ENCODE measurements at places on chromosomes 2 and 18. TPM values are rescaled to one million over a fixed set of nuclear protein-coding genes. Genes with fewer than 3 reads are reported as not detected.

Gene SLC16A14
- 0.29 TPM for total RNA-seq

Gene EEF1B2
- total RNA-seq, result 786 TPM

Gene PRKAG3
- not detected for total RNA-seq

Gene CERKL
- 24.4 TPM for total RNA-seq

Gene GLI2
- not detected for total RNA-seq

Gene IL1R1
- not detected for total RNA-seq

Gene UPP2
- not detected for total RNA-seq

Gene KIF1A
- total RNA-seq, result not detected

Gene SGPP2
- not detected for total RNA-seq

Gene CD226
- 6.4 TPM for total RNA-seq

Gene DPP10
- not detected for total RNA-seq

Gene TEX44
- total RNA-seq, result not detected

- no peak for DNase-seq
- H3K4me3 ChIP-seq, result no peak overlapping the region
- no peaks in the 10 kb centered on the region for H3K27me3 ChIP-seq
- H3K27ac ChIP-seq, result no peak overlapping the region
- peaks cover 14% of the 10 kb centered on the region for H3K4me1 ChIP-seq
Measured at GRCh38 chr2:190636361-190636760, 12.5 kb upstream of the NAB1 start.

DNA sequence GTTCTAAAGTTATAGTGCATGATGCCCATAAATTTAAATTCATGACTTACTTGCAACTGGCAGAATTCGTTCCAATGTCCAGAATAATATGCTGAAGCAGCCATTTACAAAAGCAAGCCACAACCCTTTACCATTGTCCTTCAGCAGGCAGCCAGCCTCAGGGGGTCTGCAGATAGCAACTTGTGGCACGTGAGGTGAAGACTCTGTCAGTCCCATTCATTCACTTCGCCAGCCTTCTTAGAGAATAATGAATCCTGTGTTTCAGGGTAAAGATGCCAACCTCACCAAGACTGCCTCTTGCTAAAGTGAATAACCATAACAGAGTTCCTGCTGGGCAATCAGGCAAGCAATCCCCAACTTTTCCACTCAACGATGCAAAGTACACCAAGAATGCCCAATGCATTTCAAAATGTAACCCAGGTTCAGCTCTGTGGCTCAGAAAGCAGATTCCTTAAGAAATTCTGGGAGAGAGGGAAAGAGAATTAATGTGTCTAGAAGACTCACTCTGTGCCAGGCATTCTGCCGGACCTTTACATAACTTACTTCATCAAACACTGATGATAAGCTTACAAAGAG is 315.4 kb downstream of the NCKAP5 start:
- DNase-seq, result no peak
- H3K36me3 ChIP-seq, result no peaks in the 10 kb centered on the region
- no peak overlapping the region for H3K4me3 ChIP-seq
- H3K27me3 ChIP-seq, result no peaks in the 10 kb centered on the region

DNA sequence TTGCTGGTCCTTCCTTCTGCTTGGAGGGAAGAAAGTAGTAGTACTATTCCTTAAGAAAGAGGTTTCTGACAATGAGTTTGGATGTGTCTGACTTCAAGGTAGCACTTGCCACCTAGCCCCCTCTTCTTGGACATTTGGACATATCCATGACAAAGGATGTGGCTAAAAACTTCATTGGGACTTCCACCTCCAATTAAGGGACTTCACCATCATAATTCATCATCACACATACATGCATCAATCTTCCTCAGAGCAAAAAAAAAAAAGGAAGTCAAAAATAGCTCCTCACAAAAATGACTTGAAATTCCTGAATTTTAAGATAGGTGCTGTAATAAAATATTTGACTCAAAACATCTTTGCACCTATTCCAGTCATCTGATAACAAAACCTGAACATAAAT is 23.4 kb upstream of the PEX13 start:
- H3K27me3 ChIP-seq, result no peaks in the 10 kb centered on the region
- no peak overlapping the region for H3K4me3 ChIP-seq
- peak; percentile 49 for DNase-seq
- peak overlapping the region; percentile 91 for H3K27ac ChIP-seq
- peaks cover 3% of the 10 kb centered on the region for H3K36me3 ChIP-seq

GRCh38 chr2:45132551-45132950 is 123.3 kb upstream of the SIX2 start:
- H3K4me1 ChIP-seq, result peaks cover 94% of the 10 kb centered on the region
- peak overlapping the region; percentile 99 for H3K27ac ChIP-seq
- no peak overlapping the region for H3K4me3 ChIP-seq
- DNase-seq, result no peak
- no peaks in the 10 kb centered on the region for H3K27me3 ChIP-seq

GRCh38 chr2:42921147-42921520 is 128.8 kb upstream of the HAAO start:
- H3K27me3 ChIP-seq, result no peaks in the 10 kb centered on the region
- no peaks in the 10 kb centered on the region for H3K36me3 ChIP-seq
- no peaks in the 10 kb centered on the region for H3K4me1 ChIP-seq

DNA sequence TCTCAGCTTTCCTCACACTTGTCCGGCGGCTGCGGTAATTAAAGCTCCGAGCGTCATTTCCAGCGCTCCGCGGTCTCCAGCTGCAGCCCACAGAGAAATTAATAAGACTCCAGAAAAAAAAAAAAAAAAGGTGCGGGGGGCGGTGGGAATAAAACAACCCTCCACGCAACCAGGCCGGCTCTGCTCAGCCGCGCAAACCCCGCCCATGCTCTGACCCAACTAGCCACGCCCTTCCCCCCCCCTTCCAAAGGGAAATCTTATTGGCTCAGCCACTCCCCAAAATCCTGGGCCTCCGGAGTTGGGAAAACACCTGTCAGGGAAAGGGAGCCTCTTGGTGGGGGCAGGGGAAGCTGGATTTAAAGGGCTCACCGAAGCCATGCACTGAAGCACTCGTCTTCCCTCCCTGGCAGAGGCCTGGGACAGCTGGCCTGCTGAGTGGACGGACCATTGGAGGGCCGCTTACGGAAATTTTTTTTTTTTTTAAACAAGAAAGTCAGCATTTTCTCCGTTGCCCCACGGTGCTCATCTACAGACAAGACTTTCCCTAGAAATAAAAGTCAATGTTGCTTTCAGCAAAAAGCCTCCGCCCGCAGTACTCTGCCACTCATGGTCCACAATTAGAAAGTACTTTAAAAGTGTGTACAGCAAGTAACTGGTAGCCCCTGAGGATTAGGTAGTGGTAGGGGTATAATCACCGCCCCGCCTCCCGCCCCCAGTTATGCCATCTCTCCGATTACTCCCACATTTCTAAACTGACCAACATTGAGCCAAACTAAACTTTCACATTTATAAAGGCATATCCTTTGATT is 674 bp upstream of the ERBB4 start:
- H3K27ac ChIP-seq, result no peak overlapping the region
- no peak for DNase-seq
- H3K4me1 ChIP-seq, result no peaks in the 10 kb centered on the region
- H3K4me3 ChIP-seq, result no peak overlapping the region

- peak overlapping the region; percentile 18 for H3K27ac ChIP-seq
- peaks cover 6% of the 10 kb centered on the region for H3K4me1 ChIP-seq
- H3K27me3 ChIP-seq, result no peaks in the 10 kb centered on the region
- H3K36me3 ChIP-seq, result peaks cover 52% of the 10 kb centered on the region
- DNase-seq, result no peak
Measured at GRCh38 chr2:70078384-70078783, 8.9 kb upstream of the PCBP1 start.

DNA sequence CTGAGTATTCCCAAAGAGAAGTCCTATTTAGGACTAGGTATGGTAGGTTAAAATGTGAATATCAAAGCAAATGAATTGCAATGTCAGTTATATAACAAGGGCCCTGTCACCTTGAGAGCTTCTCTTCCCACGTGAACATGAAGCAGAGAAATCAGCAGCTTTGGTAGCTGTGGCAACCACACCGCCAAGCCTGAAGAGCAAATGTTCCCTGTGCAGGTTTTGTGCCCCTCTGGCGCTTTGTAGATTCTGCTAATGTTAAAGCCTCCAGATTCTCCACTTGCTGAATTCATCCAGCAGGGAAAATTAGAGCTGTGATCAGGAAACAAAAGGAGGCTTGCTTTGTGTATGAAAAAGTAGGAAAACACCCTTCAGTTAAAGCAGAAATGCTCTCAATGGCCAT is 322.6 kb downstream of the RBM43 start:
- no peak overlapping the region for H3K27ac ChIP-seq
- no peak overlapping the region for H3K4me3 ChIP-seq
- H3K27me3 ChIP-seq, result no peaks in the 10 kb centered on the region
- no peaks in the 10 kb centered on the region for H3K4me1 ChIP-seq
- H3K36me3 ChIP-seq, result no peaks in the 10 kb centered on the region

DNA sequence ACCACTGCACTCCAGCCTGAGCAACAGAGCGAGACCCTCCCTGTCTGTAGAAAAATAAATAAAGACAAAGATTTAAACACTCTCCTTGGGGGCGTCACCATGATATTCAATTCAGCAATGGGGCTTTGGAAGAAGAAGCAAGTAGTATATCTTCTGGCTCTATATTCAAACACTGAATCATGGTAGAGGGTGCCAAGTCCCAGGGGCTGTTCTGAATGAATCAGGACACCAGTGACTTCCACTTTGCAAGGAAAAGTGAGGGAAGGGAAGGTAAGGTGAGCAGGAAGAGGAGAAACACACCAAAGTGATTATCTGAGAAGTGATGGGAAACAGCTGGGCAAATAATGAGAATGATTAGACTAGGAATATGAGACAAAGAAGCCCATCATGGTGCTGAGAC is 80.5 kb downstream of the AAK1 start:
- H3K4me1 ChIP-seq, result peaks cover 10% of the 10 kb centered on the region
- no peaks in the 10 kb centered on the region for H3K27me3 ChIP-seq
- no peaks in the 10 kb centered on the region for H3K36me3 ChIP-seq
- H3K27ac ChIP-seq, result no peak overlapping the region
- no peak for DNase-seq

DNA sequence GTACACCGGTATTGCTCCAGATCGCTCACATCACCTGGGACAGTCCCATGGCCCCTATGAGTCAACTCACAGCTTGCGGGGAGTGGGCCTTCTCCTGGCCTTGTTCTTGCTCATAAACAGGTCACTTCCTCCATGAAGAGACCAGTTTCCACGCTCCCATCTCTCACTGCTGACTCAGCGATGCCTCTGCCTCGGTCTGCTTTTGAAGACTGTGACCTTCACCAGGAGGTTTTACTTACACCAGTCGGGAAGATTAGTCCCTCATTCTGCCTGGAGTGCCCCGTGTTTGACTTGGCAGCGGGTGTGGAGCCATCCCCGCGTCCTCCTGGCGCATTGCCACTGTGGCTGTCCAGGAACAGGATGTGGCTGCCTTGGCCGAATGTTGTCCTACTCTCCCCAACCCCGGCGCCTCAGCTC is 159.8 kb downstream of the RHBDD1 start:
- no peak overlapping the region for H3K27ac ChIP-seq
- no peak for DNase-seq
- H3K4me1 ChIP-seq, result no peaks in the 10 kb centered on the region
- H3K27me3 ChIP-seq, result no peaks in the 10 kb centered on the region
- H3K36me3 ChIP-seq, result no peaks in the 10 kb centered on the region

DNA sequence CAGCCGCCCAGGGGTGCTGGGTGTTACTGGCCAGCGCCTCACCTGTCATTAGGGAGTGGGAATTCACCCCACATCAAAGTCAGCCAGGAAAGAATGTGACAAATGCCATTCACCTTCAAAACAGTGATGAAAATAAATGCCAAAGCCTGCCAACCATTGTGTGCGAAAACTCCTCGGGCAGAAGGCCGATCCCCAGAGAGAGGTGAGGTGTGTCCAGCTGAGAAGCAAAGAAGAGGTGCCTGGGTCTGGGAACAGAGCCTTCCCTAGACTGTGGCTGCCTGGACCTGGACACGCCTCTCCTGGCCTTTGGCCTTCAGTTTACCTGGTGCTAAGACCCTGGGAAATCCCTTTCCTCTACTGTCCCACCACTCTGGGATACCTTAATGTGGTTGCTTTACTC is 142.7 kb downstream of the CYP26B1 start:
- no peak overlapping the region for H3K4me3 ChIP-seq
- H3K27me3 ChIP-seq, result no peaks in the 10 kb centered on the region
- H3K36me3 ChIP-seq, result no peaks in the 10 kb centered on the region
- DNase-seq, result no peak
- no peak overlapping the region for H3K27ac ChIP-seq

- peak; percentile 42 for DNase-seq
- peaks cover 8% of the 10 kb centered on the region for H3K4me1 ChIP-seq
- H3K36me3 ChIP-seq, result no peaks in the 10 kb centered on the region
Measured at GRCh38 chr2:234411793-234412192, 85.1 kb downstream of the ARL4C start.

DNA sequence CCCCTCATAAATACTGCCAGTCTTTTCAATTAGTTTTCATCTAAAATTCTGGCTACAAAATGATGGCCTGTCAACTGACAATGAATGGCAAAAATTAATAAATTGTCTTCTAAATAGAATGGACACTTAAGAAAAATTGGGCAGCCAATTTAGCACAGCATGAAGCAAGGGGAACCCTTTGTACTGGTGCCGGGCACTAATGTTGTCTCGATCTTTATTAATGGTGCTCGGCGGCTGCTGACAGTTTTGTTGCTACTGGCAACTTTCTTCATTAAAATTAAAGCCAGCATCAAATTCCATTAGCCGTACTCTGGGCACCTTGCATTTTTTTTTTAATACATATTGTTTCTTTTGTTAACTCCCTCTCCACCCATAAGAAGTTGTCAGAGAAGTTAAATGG is 309.3 kb downstream of the GBX2 start:
- DNase-seq, result no peak
- no peaks in the 10 kb centered on the region for H3K27me3 ChIP-seq
- H3K4me1 ChIP-seq, result no peaks in the 10 kb centered on the region
- no peak overlapping the region for H3K27ac ChIP-seq

DNA sequence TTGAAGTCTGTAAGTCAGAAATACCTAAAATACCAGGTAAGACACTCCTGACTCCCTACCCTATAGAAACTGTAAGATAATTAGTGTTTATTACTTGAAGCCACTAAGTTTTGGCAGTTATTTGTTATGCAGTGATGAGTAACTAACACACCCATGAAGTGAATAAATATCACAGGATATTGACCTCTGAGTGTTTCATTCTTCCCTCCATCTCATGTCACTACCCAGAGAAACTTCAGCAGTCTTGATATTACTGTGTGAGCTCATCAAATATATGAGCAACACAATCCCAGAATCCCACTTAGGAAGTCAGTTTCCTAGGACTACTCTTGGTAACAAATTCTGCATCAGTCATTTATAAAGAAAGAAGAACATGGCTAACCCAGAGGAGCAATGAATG is 529.7 kb downstream of the FBXO15 start:
- no peak overlapping the region for H3K27ac ChIP-seq
- DNase-seq, result no peak
- no peaks in the 10 kb centered on the region for H3K27me3 ChIP-seq
- H3K4me3 ChIP-seq, result no peak overlapping the region

GRCh38 chr2:124640221-124640750 is 615.2 kb downstream of the CNTNAP5 start:
- H3K4me3 ChIP-seq, result no peak overlapping the region

DNA sequence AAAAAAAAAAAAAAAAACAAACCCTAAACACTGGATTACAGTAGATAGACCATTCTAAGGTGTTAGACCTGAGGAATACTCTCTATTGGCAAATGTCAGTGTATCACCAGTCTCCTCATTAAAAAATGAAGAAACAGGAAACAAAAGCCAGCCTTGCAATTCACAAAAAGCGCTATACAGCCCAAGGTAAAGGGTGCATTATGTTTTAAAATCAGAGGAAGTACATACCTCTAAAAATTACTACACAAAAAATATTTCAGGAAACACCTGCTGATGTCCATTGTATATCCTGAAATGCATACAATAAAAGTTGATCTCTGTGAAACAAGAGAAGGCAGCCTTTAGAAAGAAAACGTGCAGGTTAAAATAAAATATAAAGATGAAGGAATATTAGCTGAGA is 54.9 kb upstream of the TSPYL6 start:
- DNase-seq, result no peak
- H3K27ac ChIP-seq, result no peak overlapping the region
- H3K4me1 ChIP-seq, result no peaks in the 10 kb centered on the region
- H3K36me3 ChIP-seq, result no peaks in the 10 kb centered on the region
